Smooth muscle cell of bladder (primary cell): ENCODE measurements at places on chromosomes 11 and 22. TPM values are rescaled to one million over a fixed set of nuclear protein-coding genes. Genes with fewer than 3 reads are reported as not detected.

Gene MAJIN
- total RNA-seq, result not detected in 2 replicates

Gene ARHGAP8
- total RNA-seq, result 0.28 and 0.74 TPM in 2 replicates

Gene MYRF
- under 0.01 and 0.65 TPM in 2 replicates for total RNA-seq

Gene OR51E2
- total RNA-seq, result 0.09 TPM in 1 of 2 replicates, not detected in the other

Gene NXPE1
- 0.09 TPM in 1 of 2 replicates, not detected in the other for total RNA-seq

Gene OR6T1
- total RNA-seq, result not detected in 2 replicates

Gene OR10A2
- total RNA-seq, result not detected in 2 replicates
